ENCODE measurements at places on chromosomes 2 and 18.

- no peak for DNase-seq
These were observed 927.5 kb downstream of the ERBB4 start for GRCh38 chr2:211611061-211611518.

DNA sequence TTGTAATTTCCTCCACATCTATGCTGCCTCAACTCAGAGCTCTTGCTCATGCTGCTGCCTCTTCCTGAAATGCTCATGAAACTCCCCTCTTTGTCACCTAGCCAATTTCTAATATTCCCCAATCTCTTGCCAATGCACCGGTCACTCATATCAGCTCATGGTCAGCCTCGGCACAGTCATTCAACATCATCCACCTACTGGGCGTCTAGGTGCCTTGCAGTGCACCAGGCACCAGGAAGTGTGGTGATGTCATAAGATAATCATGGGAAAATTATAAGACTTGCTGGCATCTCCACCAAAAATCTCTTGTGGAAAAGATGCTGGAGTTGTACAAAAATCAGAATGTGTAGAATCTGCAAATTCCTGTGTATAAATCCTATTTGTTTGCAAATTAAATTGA is 52.6 kb upstream of the RAB27B start:
- DNase-seq = no peak

- DNase-seq = no peak
These were observed 14.0 kb upstream of the SCLY start for GRCh38 chr2:238046725-238047270.

- no peak for DNase-seq
These were observed 2135.6 kb upstream of the CELF4 start for GRCh38 chr18:39701055-39701783.

GRCh38 chr2:205695460-205695991 is 13.2 kb downstream of the NRP2 start:
- DNase-seq = no peak

- no peak for DNase-seq
These were observed 635.7 kb upstream of the FAM98A start for GRCh38 chr2:34234823-34235222.

DNA sequence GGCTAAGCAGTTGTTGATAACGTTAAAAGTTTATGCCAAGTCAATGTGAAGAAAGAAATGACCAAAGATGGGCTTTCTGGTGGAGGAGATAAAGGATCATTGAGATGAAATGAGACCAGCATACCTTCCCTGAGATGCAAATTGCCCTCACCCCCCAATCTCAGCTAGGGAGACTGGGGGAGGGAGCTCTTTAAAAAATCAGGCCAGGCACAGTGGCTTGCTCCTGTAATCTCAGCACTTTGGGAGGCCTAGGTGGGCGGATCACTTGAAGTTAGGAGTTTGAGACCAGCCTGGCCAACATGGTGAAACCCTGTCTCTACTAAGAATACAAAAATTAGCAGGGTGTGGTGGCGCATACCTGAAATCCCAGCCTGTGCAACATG is 30.9 kb upstream of the KCMF1 start:
- DNase-seq = no peak

DNA sequence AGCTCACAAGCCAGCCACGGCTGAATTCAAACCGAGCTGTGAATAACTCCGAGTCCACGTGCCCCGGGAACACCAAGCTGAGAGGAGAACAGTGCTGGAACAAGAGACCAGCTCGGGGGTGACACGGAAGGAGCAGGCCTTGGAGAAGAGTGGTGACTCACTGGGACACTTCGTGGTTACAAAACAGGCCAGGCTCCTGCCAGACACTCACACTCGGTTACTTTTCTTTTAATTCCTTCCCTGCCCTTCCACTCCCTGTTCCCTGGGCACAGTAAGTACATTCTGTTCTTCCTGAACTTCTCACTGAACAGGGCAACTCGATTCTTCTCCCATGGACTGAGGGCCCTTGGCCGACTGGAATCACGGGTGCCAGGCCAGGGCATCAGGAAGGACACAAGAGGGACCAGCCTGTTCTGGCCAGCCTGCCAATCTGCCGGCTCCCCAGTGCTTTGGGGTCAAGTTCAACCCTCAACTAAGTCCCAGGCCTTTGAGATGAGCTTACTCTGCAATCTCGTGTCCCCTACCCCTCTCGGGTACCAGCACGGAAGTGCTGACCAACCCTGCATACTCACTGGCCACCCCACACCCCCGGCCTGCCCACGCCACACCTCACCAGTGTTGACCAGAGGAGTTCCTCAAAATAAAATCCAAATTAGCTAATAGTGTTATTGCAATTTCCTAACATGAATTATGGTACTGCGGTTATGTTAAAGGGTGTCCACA is 87.5 kb downstream of the TFCP2L1 start:
- no peak for DNase-seq

DNA sequence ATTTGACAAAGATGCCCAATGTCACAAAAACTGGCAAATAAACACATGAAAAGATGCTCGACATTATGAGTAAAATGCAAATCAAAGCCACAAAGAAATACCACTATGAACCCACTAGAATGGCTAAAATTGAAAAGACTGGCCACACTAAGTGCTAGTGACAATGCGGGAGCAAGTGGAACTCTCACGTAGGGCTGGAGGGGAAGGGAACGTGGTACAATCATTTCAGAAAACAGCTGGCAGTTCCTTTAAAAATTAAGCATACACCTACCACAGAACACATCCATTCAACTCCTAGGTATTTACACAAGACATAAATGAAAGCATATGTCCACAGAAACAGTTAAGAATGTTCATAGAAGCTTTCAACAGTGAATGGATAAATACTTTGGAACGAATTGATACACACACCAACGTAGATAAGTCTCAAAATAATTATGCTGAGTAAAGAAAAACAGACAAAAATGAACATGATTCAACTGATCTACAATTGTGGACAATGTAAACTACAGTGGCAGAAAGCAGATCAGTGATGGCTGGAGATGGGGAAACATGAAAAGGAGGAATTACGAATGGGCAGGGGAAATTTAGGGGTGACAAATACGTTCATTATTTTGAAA is 71.7 kb downstream of the MYOM1 start:
- no peak for DNase-seq

DNA sequence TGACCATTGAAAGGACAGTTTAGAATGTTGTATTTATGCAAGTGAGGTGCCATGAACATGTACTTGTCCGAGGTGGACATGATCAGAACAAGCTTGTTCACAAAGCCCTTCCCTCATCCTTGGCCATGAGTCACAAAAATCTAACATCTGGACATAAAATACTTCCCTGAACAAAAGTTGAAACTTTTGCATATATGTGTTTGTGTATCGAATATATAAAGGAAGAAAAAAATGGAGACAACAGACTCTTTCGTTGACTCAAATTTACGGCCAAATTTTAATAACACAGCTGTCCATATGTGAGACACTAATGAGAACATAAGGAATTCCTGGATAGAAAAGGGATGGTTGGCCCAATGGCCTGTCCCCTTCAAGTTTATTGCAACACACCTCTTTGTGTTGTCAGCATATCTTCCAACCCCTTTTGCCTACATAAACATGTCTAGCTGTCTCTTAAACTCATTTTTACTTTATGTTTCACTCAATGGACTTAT is 19.4 kb upstream of the ZEB2 start:
- DNase-seq = peak; percentile 45

DNA sequence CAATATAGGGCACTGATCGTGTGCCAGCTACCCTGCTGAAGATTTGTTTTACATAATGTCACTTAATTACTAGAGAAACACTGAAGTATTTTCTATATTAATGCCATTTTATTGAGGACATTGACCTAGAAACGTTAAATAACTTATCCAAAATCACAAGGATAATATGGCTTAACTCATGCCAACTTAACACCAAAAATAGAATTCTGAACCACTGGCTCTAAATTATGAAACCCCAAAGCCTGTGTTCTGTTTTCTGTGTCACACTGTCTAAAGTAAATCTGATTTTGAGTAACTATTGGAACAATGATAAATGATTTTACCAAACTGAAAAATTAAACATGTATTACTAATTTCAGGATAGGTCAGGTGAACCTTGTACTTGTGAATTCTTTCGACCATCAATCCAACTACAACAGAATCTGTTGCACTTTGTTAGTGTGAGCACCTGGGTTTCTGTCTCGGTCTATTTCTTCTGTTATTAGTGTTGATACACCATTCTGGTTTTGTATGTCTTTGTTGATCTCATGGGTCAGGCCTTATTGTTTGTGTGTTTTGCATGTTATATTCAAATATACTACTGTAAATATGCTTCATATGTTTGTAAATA is 48.2 kb upstream of the CCDC141 start:
- DNase-seq = no peak

DNA sequence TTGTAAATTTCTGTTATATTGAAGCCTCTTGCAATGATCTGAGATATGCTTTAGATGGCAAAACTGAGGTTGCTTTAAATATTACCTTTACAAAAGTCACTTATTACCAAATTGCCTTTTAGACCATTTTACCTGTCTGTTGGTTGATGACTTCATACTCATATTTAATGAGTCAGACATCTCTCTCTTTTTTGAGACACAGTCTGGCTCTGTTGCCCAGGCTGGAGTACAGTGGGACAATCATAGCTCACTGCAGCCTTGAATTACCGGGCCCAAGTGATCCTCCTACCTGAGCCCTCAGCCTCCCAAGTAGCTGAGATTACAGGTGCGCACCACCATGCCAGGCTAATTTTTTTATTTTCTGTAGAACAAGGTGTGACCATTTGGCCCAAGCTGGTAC is 11.5 kb upstream of the PPP4R3B start:
- no peak for DNase-seq
